ENCODE measurements at places on chromosomes 16 and 17.

DNA sequence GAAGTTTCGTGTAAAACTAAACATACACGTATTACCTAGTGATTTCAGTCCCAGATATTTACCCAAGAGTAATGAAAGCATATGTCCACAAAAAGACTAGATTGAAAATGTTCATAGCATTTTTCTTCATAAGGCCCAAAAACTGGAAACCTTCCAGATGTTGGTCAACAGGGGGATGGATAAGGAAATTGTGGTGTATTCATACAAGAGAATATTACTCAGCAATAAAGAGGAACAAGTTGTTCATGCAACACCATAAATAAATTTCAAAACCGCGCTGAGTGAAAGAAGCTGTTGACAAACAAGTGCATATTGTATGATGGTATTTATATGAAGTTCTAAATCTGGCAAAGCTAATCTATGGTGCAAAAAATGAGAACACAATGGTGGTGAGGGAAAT lies 54.1 kb upstream of the NFAT5 start:
- DNase-seq = no peak

DNA sequence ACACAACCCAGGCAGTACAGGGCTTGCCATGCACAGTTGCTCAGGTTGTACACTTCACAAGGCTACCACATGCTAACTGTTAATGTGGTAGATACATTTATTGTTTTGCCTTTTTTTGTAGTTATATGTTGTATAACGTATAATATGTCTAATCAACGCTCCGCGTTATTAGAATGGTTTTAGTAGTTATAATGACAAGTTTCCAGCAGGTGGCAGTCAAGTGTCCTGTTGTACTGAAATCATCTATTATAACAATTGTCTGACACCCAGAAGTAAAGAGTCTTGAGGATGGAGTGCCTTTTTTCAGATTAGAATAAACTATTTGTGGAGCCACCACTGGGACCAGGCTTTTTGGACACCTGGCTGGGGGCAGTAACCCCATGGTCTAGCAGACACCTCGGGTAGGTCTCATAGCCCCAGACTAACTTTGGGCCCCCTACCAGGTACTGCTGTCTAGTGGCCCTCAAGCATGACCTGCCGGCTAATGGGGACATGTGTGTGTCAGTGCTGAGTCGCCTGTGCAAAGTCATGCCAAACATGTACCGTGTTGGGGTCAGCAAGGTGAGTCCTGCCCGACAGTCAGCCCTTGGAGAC lies 32.8 kb downstream of the MYO15A start:
- peak; percentile 47 for DNase-seq

DNA sequence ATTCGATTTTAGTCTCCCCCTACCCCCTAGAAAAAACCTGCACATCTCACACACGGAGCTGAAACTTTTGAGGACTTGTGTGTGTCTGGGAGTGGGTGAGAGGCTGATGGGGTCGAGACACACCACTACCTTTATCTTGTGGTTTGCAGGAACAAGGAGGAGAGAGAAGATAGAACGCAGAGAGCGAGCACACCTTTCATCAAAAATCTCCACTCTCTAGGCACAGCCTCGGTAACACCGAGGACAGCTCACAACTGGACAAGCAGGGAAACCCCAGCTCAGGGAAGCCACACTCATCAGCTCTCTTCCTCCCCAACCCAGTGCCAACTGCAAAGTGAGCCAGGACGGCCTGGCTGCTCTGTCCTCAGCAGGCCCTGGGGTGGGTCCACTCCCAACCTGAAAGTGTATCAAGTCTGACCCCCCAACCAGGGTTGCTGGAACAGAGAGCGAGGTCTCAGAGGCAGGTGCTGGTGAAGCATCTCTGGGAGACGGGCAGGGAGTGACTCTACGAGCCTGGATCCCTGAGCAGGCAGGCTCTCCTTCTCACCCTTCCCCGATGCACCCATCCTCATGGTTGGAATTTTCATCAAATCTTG lies 5.2 kb upstream of the GHDC start:
- DNase-seq = no peak

- DNase-seq = no peak
Observed at GRCh38 chr16:3971261-3971660, 90.7 kb upstream of the CREBBP start.

DNA sequence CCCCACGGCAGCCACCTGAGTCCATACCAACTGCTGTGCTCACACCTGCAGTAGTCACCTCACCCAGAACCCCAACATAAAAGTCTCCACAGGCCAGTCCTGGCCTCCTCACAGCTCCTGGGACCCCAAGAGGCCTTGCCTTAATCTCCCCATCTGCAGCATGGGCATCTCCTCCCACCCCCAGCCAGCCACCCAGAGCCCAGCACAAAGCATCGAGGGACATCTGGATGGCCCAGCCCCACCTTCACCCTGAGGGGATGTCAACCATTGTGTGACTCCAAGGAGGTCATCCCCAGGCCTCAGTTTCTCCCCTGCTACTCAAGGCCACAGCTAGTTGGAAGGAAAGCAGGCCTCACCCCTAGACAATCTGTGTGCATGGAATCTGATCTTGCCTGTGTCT lies 1775.3 kb downstream of the TP53TG3F start:
- no peak for DNase-seq

GRCh38 chr17:28029044-28029443 lies 13.4 kb upstream of the NLK start:
- no peak for DNase-seq

- peak; percentile 39 for DNase-seq
Observed at GRCh38 chr16:85029408-85029784, 1.8 kb downstream of the KIAA0513 start.

DNA sequence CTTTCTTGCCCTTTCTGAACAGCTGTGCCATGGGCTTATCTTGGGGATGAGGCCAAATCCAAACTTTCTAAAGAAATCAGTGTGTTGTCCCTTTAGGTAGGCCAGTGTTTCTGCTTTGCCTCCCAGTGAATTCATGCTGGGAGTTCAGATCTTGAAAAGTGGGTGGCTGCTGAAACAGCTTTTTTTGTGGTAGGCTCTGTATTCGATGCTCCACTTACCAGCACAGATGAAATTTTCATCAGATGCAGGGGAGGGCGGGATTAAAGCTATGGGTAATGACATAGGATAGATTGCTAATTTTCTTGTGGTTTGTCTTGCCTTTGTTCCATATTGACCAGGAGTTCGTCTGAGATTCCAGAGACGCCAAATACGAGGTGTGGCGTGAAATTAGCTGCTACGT lies 2.8 kb downstream of the SOCS7 start:
- no peak for DNase-seq

GRCh38 chr16:11180489-11180888 lies 75.5 kb downstream of the SOCS1 start:
- DNase-seq = no peak

GRCh38 chr16:24841291-24841690 lies 4.5 kb upstream of the SLC5A11 start:
- no peak for DNase-seq

DNA sequence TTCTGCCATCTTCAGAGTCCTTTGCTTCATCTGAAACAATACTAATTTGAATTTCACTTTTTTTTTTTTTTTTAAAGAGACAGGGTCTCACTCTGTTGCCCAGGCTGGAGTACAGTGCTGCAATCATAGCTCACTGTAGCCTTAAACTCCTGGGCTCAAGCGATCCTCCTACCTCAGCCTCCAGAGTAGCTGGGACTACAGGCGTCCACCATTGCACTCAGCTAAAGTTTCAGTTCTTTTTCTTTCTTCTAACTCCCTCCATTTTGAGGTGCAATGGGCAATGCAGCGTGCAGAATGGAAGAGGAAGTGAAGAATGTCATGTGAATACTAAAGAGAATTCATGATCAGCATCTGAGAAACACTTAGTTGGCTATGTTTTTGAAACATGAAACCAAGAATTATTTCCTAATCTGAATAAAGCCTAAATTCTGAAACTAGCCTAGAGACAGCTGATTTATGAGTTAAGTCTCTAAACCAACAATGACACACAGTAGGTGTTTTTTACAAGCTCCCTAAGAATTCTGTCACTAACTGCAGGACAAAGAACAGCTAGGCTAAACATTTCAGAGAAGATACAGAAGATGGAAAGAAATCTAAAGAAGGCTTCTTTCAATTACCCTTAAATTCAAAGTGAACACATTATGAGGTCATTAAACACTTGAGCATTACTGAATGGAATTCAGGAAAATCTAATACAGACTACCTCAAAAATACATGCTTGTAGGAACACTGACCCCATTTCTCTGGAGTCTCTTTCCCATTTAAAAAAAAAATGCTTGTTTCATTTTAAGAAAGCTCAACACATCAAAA lies 21.0 kb downstream of the SNN start:
- peak; percentile 12 for DNase-seq

DNA sequence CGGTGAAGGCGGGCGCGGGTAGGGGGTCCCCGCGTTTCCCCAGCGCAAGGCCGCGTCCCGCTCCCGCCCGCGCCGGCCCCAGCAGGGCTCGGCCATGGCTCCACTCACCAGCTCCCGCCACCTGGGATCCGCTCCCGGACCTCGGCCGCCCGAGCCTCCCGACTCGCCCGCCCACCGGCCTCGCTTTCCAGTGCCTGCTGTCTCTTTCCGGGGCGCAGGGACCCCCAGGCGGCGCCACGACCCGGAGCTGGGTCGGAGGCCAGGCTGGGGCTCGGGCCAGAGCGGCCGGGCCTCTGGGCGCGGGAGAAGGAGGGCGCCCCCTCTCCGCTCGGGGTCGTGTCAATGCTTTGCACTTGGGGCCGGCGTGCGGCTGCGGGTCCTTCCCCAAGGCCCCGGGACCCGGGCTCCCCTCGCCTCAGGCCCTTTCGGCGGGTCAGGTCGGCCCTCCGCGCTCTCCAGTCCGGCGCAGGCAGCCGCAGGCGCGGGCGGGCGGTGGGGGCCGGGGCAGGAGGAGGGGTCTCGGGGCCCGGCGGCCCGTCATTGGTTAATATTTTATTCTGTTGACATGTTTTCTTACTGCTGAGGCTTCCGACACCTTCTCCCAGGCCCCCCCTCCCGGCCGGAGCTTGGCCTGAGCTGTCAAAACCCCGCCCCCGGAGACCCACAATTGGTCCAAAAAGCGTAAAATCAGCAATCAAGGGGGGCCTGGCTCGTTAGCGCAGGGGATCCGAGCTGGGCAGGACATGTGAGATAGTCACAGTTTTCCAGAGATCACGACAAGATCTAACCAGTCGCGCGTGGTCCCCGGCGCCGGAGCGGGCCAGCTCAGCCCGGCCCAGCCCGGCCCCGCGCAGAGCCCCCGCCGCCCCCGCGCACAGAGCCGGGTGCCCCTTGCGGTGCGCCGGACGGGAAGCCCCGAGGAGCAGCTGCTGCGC lies at the start of gene TBX2:
Gene TBX2 (plus strand): TSS at position 713 of the 935 bp plus-strand sequence. CDS start 334 bp downstream, outside the sequence.
- peak; percentile 84 for DNase-seq

- DNase-seq = no peak
Observed at GRCh38 chr17:7717756-7718350, 309 bp downstream of the DNAH2 start.

GRCh38 chr17:60372790-60373483 lies 19.0 kb downstream of the USP32 start:
- DNase-seq = no peak

DNA sequence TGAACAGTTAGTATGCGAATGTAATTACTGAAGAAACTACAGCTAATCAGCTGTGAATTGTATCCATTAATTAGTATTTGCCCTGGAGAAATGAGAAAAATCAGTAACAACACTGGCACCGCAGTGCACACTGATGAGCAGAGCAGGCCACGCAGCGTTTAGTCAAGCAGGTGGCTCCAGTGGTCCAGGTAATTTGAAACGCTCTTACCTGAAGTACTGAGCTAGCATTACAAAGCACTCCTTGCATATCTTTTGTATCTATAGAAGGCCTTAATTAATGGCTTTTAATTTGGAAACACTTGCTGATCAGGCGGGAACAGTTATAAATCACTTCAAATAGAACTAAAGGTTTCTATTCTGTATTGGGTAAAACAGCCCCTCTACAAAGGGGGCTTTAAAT lies 76.4 kb downstream of the TOX3 start:
- no peak for DNase-seq

- DNase-seq = no peak
Observed at GRCh38 chr17:27086526-27086925, 207.4 kb upstream of the WSB1 start.

DNA sequence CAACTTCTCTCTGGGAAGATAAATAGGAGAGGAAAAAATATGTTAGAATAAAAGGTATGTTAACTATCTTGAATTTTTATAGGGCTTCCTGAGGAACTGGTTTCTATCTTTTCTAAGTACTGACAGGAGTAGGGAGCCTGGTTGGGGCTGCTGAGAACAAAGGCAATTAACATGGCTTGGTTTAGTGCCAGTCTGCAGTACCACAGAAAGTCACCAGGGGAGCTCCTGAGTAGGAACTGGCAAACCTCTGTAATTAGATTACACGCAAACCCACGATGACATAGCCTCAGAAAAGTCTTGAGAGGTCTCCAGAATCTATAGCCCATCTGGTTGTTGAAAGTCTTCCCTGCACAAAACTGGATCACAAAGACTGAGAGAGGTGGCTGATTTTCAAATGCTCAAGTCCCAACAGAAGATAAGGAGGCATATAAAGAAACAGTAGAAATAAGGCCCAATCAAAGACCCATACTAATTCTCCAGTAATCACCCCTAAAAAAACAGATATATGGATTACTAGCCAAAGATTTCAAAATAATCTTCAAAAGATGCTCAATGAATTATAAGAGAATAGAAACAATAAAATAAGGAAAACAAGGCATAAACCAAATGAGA lies 11.7 kb upstream of the CNTNAP4 start:
- no peak for DNase-seq

DNA sequence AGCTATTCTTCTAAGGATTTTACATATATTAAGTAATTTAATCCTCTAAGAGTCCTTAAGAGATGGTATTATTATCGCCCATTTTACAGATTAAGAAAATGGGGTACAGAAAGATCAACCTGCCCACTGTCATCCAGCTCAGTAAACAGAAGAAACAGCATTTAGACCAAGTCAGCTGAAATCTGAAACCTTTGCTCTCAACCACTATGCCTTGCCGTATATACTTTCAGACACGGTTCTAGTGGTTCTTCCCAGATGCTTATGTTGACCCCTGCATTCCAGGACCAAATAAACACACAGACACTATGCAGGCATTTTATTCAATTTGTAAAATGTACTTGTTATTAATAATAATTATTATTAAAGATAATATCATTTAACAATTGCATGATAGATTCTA lies 854.8 kb downstream of the KCNJ2 start:
- no peak for DNase-seq

DNA sequence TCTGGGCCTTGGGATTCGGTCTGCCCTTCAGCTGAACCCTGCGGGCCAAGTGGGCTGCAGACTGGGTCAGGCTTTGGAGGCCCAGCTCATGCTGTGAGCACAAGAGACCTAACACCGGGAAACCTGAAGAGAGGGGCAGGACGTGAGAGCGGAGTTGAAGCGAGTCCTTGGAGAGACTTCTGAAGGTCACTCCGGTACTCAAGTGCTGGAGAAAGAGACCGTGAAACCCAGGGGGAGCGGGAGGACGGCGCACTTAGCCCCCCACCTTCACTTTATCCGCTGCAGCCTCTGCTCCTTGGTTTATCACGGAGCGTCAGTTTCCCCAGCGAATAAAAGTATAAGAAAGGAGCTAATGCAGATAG lies 361 bp downstream of the UQCRC2 start:
- DNase-seq = no peak

DNA sequence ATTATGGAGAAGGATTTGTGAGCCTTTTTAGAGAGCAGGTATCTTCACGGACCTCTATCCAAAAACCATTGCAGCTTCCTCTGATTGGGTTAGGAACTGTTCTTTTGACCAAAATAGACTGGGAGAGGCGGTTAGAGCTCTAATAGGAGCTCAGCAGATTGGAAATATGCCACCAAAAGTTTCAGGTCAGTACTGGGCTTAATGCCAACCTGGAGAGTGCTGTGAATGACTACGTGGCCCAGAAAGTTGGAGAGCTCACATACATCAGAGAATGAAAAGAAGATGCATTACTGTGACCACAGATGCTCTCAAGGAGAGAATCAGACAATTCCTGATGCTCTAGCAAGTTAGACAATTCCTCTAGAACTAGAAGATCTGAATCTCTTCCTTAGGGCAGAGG lies 86.5 kb downstream of the ABCA8 start:
- DNase-seq = no peak
